Activated T-helper 1 cell treated with anti-CD3 and anti-CD28 coated beads, Interleukin-2, amount 50 U/mL, for 16 hours (primary cell): ENCODE measurements at places on chromosomes 1 and 21.

DNA sequence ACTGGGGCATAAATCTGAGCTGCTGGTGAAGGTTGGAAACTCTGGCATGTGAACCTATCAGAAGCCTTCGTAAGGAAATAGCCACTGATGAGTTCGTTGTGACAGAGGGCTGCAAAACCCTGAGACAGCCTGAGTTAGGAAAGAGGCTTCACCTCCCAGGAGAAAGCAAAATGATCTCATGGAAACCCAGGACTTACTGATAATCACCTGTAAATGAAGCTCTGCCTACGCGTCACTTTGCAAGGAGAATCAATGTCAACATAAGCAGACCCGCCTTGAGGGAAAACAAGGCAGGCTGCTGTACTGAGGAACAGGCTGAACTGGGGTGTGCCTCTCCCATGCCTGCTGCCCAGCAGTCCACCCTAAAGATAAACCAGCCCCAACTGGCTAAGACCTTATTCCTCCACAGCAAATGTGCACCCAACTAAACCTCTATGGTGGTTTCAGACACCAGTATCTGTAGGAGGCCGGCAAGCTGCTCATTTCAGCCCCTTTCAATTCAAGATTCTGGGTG is 46.8 kb upstream of the SLC44A3 start:
- DNase-seq = no peak

- DNase-seq = no peak
Measured at GRCh38 chr1:65420590-65421350, at the start of the genes LEPR and LEPROT. TSS of gene LEPR (plus strand) at chr1:65420668. CDS start at chr1:65565566, 144,898 bp downstream. TSS of gene LEPROT (plus strand) at chr1:65420668. CDS start at chr1:65420725, 57 bp downstream.

DNA sequence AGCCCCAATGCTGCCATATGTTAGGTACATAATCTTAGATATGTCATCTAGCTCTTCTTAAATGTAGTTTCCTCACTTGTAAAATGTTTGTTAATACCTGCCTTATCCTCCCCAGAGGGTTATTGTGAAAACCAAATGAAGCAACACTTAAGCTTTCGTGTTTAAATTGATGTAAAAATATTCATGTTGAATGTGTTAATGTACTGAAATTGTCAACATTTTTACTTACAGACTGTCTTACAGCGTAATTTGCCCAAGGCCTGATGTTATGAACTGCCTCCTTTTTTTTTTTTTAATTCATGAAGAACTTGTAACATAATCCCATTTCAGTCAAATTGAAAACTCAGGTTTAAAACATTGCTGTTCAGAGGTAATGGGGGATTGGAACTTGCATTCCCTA is 25.6 kb upstream of the ENAH start:
- no peak for DNase-seq

DNA sequence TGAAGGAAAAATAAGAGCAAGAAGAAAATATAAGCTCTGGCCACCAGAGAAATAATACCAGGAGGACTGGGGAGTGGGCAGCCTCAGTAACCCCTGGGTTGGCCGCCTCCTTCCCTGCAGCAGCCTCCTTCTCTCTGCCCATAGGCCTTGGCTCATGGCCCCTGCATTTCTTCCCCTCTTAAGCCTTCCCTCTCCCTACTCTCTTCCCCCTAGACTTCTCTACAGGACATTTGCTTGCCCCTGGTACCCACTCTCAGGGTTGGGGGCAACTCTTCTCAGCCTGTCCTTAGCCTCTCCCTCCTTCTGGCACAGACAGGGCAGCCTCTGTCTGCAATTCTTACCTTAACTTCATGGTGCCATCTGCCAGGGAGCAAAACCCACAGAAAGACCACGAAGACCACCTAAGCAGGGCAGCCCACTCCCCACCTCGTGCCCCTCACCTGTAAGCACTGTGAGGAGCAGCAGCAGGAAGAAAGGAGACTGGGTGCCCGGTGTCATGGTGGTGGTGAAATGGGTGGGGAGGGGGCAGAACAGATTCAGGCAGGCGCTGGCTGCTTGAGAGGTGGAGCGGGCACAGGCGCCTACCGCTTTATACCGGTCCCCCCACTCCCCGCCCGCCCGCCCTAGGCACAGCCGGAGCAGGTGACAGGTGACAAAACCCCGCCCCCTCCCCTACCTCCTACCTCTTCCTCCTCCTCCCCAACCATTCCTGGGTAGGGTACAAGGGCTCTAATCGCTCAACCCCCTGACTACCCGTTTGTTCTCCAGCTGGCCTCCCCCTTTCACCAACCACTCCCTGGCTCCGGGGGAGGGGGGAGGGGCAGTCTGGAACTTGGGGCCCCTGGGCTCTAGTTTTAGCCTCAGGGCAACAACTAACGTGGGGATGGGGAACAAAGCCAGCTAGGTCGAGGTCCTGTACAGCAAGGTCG is 15.1 kb downstream of the THBS3 start:
- DNase-seq = no peak

DNA sequence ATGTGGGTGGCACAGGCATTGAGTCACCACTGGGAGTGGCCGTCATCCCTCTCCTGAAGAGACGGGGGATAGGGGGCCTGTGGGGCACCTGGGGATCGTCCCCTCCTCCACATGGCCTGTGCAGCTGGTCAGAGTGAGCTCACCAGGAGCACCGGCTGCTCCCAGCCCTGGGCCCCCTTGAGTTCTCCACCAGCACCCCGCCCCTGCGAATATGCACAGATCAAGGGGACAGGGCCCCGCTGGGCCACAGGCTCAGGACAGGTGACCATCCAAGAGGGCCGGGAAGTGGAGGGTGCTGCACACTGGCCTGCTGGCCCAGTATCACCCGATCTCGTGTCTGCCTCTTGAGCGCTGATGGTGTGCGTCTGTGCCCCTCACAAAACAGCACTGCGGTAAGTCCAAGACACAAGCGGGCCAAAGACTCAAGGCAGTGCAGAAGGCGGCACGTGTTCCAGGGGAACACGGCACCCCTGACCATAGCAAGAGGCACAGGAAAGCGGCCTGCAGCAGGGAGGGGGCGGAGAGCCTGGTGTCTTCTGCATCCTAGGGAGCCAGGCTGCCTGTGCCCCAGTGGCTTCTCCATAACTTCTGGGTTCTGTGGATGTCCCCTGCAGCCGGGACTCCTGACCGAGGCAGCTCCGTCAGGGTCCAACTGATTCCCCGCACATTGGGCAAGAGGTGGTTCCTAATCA is 18.1 kb upstream of the TSPEAR start:
- DNase-seq = no peak
